ENCODE measurements at places on chromosomes 16 and 17.

- no peak for DNase-seq
Measured at GRCh38 chr17:43395165-43395564, 3.6 kb upstream of the ARL4D start.

GRCh38 chr16:31487071-31487719 lies 4.3 kb downstream of the SLC5A2 start:
- DNase-seq: no peak

DNA sequence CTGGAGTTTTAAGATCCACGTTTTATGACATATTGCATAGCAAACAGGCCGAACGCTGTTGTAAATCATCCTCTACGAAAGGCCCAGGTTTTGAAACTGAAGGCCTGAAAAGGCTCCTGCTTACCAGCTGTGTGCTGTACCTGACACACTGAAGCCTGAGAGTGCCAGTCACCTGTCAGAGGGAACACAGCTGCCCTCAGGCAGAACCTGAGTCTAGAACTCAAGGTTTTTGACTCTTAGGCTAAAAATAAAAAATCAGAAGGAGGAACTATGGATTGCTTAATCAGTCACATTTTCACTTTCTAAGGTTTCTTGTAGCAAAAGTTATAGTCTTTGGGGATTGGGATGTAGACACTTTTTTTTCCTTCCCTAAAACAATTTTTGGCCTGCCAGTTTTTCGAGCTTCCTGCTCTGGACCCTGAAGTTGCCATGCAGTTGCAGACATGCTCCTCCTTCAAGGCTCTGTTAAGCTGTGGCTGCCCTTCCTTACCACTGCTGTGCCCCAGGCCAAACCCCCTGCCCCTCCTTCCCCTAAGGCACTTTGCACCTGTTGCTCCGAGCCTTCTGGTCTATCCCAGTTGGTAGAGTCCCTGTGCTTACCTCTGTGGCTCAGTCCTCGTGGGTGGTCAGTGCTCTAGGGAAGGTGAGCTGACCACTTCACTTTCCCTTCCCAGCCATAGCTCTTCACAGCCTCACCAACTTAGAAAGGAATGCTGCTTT lies 56.6 kb downstream of the TENT4B start:
- no peak for DNase-seq

GRCh38 chr17:30450125-30451027 lies 26.8 kb upstream of the GOSR1 start:
- DNase-seq: no peak

DNA sequence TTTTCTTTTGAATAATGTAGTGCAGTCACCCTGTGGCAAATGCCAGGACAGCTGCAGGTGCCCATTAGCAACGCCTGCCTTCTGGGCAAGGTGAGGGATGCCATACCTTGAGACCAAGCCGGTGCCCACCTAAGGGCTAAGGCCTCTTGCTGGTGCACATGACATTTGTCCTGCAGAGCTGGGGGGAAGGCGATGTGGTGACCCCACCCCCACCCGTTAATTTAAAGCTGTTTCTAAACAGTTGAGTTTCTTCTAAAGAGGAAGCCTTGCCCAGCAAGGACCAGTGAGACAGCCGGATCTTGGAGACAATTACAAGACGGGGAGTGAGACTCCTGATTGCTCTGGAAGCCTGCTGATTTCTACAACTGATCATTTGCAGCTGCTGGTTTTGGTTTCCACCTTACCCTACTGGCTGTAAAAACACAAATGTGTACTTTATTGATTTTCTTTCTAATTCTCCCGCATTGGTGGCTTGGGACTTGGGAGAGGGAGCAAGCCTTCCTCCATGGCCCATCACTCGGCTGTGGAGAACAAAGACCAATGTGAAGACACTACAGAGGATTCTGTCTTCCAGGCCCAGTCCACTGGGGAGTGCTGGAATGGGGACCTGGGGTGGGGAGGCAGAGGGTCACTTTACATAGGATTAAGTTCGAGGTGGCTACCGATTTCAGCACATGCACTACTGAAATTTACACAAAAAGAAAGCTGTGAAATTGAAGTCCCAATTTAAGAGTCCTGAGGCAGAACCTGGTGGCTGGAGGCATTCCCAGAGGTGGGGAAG lies 2.7 kb downstream of the CDK5R1 start:
- DNase-seq: no peak

GRCh38 chr17:28974451-28974850 lies 23.1 kb upstream of the PHF12 start:
- no peak for DNase-seq

- no peak for DNase-seq
Measured at GRCh38 chr16:56289862-56290261, 98.6 kb downstream of the GNAO1 start.

DNA sequence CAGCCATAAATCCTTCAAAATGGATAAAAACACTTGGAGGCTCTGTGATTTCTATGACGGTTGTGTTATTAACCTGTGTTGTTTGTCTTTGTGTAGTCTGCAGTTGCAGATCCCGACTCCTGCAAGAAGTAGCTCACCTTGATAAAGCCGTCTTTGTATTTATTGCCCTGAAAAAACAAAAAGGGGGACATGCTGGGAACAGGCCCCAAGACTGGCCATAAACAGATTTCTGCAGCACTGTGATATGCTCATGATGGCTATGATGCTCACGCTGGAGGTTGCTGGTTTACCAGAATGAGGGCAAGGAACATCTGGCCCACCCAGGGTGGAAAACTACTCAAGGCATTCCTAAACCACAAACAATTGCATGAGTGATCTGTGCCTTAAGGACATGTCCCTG lies 71.0 kb downstream of the LGALS9 start:
- DNase-seq: no peak

DNA sequence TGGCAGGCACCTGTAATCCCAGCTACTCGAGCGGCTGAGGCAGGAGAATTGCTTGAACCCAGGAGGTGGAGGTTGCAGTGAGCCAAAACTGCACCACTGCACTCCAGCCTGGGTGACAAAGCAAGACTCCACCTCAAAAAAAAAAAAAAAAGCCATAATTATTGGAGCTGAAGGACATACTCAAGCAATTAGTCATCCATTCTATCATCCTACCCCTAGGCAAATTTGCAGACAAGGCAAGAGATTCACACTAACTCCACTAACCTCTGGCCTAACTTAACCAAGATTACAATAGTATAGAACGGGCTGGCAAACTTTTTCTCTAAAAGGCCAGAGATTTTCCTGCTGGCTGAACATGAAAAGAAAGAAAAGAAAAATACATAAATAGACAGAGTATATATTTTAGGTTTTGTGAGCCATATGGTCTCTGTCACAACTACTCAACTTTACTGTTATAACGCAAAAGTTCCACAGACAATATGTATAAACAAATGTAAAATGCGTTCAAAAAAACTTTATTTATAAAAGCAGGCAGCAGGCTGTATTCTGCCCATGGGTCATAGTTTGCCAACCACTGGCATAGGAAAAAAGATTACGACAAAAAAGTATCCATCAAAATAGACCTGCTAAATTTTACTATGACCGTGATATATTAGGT lies 29.7 kb downstream of the BRIP1 start:
- no peak for DNase-seq

DNA sequence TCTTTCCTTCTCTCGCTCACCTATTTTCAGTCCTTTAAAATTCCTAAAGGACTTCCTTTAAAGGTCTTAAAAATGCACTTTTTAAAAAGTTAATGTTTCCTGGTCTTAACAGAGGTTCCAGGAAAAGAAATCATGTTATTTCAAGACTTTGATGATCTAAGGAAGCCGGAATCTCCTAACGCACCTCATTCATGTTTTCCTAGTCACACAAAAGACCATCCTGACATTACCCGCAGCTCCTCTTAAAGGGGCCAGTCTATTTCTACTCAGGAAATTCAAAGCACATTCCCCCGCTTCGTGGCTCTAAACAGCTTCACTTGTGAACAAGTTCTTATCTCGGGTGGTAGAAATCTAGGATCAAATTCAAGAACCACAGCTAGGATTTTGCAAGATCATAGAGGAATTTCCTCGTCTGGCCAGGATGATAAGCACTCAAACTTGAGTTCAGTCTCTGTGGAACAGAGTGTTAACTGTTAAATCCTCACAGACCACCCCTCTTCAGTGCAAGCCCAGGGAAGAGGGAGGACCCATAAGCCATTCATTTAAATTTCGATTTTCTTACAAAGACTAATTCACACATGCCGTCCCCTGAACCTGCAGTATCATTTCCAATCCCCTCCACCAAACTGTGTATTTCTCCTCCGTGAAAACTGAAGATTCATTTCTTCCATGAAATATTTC lies 137.1 kb upstream of the AXIN2 start:
- no peak for DNase-seq

GRCh38 chr16:69089091-69089910 lies 16.2 kb upstream of the HAS3 start:
- DNase-seq: no peak

Data from hematopoietic multipotent progenitor cell (in vitro differentiated cells).